ENCODE measurements at places on chromosomes 16 and 17.
A peak's percentile ranks its signal among the peaks of the same experiment; 100 is the strongest.

GRCh38 chr16:58029410-58029809, 3.9 kb downstream of the MMP15 start:
- peaks cover 21% of the 10 kb centered on the region for H3K4me1 ChIP-seq
- no peaks in the 10 kb centered on the region for H3K27me3 ChIP-seq
- H3K36me3 ChIP-seq = no peaks in the 10 kb centered on the region
- no peak for DNase-seq
- no peak overlapping the region for H3K27ac ChIP-seq
- no peak overlapping the region for H3K4me3 ChIP-seq

DNA sequence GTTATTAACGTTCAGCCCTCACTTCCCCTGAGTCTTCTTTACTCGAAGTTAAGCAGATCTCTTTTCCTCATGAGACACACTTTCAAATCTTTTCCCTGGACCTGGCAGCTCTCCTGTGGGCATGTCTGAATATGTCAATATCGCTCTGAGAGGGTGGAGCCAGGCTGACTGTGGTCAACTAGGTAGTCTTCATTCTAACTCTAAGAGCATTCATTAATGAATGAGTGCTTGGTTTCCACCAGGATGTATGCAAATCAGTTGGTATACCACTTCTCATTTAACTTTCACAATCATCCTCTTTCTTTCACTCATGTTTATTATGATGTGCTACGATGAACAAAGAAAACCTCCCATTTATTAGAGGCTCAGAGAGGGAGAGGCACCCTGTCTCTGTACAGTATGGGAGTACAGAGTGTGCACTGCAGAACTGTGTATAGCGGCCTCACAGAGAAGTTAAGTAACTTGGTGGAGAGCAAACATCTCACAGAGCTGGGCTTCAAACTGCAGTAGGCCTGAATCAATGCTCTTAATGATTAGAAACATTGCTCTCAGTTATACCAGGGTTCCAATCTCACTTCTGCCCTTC, 39.9 kb downstream of the OTOA start:
- no peak overlapping the region for H3K27ac ChIP-seq
- H3K4me3 ChIP-seq = no peak overlapping the region

DNA sequence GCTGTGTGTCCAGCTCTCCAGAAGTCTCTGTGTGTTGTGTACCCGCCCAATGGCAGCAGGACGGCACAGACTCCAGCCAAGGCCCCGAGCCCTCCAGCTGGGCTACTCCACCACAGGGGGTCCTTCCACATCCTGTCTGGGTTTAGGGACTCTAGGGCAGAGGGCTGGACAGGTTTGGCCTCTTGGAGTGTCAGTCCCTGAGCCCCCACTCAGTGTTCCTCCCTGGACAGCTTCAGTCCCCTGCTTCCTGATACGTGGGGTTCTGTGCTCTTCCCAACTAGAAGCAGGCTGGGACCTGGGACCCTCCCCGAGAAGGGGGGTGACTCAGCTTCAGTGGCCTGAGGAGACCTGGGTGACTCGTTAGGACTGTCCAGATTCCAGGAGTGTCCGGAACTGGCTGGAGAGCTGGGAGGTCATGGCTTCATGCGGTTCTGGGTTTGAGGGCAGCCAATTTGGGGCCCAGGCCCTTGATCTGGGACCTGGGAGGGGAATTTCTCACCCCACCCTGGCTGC, 4.2 kb downstream of the CDK3 start:
- no peak overlapping the region for H3K27ac ChIP-seq
- no peak for DNase-seq
- peaks cover 3% of the 10 kb centered on the region for H3K36me3 ChIP-seq
- no peaks in the 10 kb centered on the region for H3K4me1 ChIP-seq
- no peak overlapping the region for H3K4me3 ChIP-seq

GRCh38 chr17:77376795-77377709, 236.3 kb downstream of the SEC14L1 start:
- peaks cover 72% of the 10 kb centered on the region for H3K4me1 ChIP-seq
- no peaks in the 10 kb centered on the region for H3K27me3 ChIP-seq
- no peaks in the 10 kb centered on the region for H3K36me3 ChIP-seq
- no peak for DNase-seq
- H3K27ac ChIP-seq = peak overlapping the region; percentile 83

DNA sequence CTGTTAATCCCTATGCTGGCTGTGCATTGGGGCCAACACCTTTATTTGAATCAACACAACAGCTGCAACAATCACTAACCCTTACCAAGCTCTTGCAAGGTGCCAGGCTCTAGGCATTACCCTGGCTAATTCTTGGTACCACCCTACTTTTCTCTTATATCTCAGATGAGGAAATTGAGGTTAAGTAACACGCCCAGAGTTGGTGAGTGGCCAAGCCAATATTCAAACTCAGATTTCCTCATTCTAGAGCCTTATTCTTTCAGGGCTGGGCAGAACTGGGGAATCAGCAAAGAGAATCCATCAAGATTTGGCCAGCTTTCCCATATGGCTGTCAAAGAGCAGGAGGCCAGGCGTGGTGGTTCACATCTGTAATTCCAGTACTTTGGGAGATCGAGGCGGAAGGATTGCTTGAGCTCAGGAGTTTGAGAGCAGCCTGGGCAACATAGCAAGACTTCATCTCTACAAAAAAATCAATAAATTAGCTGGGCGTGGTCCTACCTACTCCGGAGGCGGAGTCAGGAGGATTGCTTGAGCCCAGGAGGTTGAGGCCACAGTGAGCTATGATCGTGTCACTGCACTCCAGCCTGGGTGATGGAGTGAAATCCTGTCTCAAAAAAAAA, 23.7 kb downstream of the ARSG start:
- H3K4me3 ChIP-seq = no peak overlapping the region
- H3K4me1 ChIP-seq = peaks cover 23% of the 10 kb centered on the region
- DNase-seq = no peak
- no peaks in the 10 kb centered on the region for H3K27me3 ChIP-seq
- no peaks in the 10 kb centered on the region for H3K36me3 ChIP-seq

GRCh38 chr17:51601622-51602261, 341.4 kb downstream of the UTP18 start:
- no peak for DNase-seq
- no peaks in the 10 kb centered on the region for H3K36me3 ChIP-seq
- H3K4me3 ChIP-seq = no peak overlapping the region

- no peak overlapping the region for H3K4me3 ChIP-seq
- H3K27ac ChIP-seq = no peak overlapping the region
- DNase-seq = no peak
- H3K4me1 ChIP-seq = peaks cover 10% of the 10 kb centered on the region
These were observed 3.5 kb downstream of the VMO1 start for GRCh38 chr17:4782652-4783051.

DNA sequence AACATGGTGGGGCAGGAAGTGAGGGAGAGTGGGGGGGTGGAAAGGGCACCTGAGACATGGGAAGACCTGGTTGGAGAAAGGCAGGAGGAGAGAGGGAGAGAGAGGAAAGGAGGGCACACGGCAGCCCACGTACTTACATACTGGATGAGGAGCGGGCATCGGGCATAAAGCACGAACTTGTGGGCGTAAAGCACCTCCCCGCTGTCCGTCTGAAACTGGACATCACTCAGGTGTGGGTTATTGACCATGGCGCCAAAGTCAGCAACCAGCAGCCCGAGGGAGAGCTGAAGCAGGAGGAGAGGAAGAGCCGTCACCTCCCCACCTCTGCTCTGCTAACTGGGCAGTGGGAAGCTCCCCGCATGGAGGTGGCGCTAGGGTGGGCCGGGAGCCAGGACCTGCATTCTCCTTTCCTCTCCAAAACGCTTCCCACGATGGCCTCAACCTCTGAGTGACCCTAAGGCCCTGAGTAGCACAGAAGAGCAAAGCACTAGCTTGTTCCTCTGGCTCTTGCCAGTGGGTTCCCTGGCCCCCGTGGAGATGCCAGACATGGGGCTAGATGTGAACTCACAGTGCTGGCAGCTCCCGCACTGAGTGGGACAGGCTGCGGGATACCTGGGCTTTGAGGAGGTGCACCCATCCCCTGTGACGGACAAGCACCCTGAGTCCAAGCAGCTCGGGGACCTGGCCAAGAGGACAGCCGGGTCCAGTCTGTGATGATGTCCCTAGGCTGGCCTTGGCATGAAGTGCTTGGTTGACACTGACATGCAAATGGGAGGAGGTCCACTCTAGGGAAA, 16.9 kb downstream of the SLX4 start:
- H3K4me1 ChIP-seq = no peaks in the 10 kb centered on the region
- no peak overlapping the region for H3K27ac ChIP-seq
- no peaks in the 10 kb centered on the region for H3K27me3 ChIP-seq
- no peak overlapping the region for H3K4me3 ChIP-seq
- no peaks in the 10 kb centered on the region for H3K36me3 ChIP-seq

DNA sequence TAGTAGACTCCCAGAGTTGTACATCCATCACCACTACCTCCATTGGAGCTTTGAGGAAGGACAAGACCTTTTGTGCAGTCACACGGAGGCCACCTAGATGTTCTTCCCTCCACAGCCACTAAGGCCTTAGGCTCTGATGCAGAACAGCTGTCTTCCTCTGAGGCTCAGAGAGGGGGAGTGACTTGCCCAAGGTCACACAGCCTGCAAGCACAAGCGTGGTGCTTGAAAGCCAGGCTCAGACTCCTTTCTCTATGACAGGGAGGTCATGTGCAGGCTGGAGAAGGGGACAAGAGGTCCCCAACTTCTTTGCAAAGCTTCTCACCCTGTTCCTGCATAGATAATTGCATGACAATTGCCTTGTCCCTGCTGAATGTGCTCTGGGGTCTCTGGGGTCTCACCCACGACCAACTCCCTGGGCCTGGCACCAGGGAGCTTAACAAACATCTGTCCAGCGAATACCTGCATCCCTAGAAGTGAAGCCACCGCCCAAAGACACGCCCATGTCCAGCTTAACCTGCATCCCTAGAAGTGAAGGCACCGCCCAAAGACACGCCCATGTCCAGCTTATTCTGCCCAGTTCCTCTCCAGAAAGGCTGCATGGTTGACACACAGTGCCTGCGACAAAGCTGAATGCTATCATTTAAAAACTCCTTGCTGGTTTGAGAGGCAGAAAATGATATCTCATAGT, 12.7 kb downstream of the SCGB1C2 start:
- H3K4me1 ChIP-seq = no peaks in the 10 kb centered on the region
- H3K36me3 ChIP-seq = no peaks in the 10 kb centered on the region
- H3K27me3 ChIP-seq = no peaks in the 10 kb centered on the region
- no peak overlapping the region for H3K27ac ChIP-seq
- DNase-seq = no peak

- H3K4me1 ChIP-seq = no peaks in the 10 kb centered on the region
- no peaks in the 10 kb centered on the region for H3K27me3 ChIP-seq
- no peaks in the 10 kb centered on the region for H3K36me3 ChIP-seq
- H3K27ac ChIP-seq = no peak overlapping the region
These were observed 241.7 kb downstream of the SOX9 start for GRCh38 chr17:72362376-72363088.

DNA sequence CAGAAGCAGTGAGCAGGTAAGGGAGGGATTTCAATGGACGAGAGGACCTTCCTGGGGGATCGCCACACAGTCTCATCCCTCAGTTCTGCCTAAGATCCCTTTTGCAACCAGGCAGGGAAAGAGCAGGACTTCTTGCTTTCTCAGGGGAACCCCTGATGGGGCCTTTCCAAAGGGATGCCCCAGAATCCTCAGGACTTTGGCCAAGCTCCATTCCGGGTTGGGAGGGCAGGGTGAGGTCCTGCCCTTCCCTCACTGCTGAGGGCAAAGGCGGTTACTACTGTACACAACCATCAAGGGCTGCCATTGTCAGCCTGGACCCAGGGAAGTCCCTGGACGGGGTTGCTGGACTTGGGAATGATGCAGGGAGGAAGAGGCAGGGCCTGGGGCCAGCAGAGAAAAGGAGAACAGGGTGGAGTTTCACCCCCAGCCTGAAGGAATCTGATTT, 9.7 kb downstream of the PRR29 start:
- peaks cover 29% of the 10 kb centered on the region for H3K4me1 ChIP-seq
- no peak overlapping the region for H3K27ac ChIP-seq
- no peak for DNase-seq
- no peaks in the 10 kb centered on the region for H3K27me3 ChIP-seq
- H3K4me3 ChIP-seq = no peak overlapping the region

DNA sequence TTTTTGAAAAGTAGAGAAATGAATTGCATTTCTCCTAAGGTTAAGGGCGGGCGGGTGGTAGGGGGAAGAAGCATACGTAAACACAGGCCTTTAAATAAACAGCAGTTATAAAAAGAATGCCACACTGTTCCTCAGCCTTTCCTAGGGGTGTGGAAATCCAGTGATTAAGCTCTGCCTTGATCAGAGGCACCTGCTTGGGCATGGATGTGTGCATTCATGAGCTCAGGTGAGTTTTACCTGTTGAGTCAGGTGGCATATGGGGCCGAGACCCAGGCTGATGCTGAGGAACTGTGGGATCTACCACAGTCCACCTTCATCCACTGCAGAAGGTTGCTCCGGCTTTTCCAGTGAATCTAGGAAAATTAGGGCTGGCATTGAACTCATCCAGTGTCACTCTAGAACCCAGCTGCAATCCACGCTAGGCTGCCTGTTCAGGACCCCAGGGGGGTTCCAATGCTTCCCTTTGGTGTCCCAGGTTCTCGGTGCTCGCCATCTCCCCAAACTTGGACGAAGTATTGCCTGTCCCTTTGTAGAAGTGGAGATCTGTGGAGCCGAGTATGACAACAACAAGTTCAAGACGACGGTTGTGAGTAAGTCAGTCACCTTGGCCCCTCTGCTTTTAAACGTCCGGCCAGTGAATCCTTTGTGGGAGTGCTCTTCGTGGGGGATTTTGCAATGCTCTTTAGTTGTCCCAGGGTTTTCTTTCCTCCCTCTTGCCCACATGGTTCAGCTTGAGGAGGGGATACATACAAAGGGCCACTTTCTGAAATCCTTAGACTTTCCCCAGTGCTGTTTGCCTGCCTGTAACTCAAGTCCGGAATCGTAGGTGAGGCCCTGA, 72.7 kb downstream of the SDR42E1 start:
- no peaks in the 10 kb centered on the region for H3K4me1 ChIP-seq
- H3K4me3 ChIP-seq = no peak overlapping the region
- no peak for DNase-seq
- no peaks in the 10 kb centered on the region for H3K36me3 ChIP-seq

GRCh38 chr17:43373356-43373755, 25.4 kb upstream of the ARL4D start:
- no peaks in the 10 kb centered on the region for H3K36me3 ChIP-seq
- peaks cover 4% of the 10 kb centered on the region for H3K4me1 ChIP-seq
- DNase-seq = no peak
- H3K27me3 ChIP-seq = no peaks in the 10 kb centered on the region
- H3K27ac ChIP-seq = no peak overlapping the region

DNA sequence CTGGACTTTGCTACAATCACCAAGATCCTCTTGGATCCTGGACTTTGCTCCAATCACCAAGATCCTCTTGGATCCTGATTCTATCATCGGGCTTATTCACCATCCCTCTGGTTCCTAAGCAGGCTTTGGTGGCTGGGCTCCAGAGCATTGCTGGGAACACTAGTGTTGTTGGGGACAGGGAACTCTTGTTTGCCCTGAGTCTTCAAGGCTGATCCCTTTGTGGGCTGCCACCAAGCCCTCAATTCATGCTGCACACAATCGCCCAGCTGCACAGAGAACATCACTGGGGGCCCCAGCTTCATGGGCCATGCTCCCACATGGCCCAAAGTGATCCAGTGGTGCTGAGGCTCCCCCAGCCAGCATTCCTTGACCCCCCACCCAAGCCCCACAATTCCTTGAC, 88.3 kb downstream of the TMEM132E start:
- DNase-seq = no peak
- H3K27me3 ChIP-seq = no peaks in the 10 kb centered on the region
- no peaks in the 10 kb centered on the region for H3K4me1 ChIP-seq
- no peak overlapping the region for H3K4me3 ChIP-seq

All from effector memory CD4-positive, alpha-beta T cell (primary cell).